Stimulated activated CD4-positive, alpha-beta T cell treated with anti-CD3 and anti-CD28 coated beads, Interleukin-15, amount 100 ng/mL, for 24 hours (primary cell): ENCODE measurements at places on chromosomes 5 and 9.
A peak's percentile ranks its signal among the peaks of the same experiment; 100 is the strongest.

- DNase-seq, result no peak
These were observed 116.1 kb downstream of the SEMA5A start for GRCh38 chr5:9429691-9430215.

DNA sequence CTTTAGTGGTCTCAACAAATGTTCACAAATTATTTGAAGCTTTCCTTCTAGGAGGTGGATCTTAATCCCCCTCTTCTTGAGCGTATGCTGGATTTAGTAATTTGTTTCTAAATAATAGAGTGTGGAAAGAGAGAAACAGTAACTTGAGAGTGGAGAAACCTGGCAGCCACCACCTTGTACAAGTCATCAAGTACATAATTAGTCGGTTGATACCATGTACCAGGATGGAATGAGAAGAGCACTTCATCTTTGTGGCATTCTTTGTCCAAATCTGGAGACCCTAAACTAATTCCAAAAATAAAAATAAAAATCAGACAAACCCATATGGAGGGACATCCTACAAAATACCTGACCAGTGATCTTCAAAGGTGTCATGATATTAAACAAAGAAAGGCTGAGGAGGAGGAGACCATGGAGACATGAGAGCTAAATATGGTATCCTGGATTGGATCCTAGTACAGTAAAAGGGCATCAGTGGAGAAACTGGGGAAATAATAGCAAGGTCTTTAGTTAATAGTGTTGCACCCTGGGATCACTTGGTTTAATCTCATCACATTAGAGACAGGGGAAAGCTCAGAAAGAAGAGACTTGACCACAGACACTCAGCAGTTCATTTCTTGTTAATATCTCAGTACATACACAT is 147.9 kb downstream of the ASTN2 start:
- DNase-seq, result no peak

DNA sequence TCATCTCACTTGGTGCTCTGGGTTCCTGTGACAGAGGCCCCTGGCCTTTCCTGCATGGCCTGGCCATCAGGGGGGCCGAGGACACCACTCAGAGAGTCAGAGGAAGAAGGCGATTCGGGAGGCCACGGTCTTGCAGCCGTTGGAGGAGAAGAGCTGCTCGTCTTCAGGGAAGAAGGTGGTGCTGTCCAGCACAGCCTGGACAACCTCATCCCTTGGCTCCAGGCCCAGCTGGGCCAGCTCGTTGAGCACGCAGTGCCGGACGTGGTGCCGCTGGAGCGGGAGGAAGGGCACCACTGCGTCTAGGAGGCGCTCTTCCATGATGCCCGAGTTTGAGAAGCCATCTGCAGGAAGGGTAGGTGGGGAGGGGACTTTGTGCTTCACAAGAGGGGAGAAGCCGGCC is 3.2 kb downstream of the TOR2A start:
- no peak for DNase-seq

- DNase-seq, result no peak
These were observed 2.9 kb upstream of the PTGS1 start for GRCh38 chr9:122367774-122368460.

GRCh38 chr9:83794051-83794450 is 23.5 kb downstream of the GKAP1 start:
- no peak for DNase-seq

- DNase-seq, result no peak
These were observed 106.6 kb upstream of the NMUR2 start for GRCh38 chr5:152511531-152512132.

DNA sequence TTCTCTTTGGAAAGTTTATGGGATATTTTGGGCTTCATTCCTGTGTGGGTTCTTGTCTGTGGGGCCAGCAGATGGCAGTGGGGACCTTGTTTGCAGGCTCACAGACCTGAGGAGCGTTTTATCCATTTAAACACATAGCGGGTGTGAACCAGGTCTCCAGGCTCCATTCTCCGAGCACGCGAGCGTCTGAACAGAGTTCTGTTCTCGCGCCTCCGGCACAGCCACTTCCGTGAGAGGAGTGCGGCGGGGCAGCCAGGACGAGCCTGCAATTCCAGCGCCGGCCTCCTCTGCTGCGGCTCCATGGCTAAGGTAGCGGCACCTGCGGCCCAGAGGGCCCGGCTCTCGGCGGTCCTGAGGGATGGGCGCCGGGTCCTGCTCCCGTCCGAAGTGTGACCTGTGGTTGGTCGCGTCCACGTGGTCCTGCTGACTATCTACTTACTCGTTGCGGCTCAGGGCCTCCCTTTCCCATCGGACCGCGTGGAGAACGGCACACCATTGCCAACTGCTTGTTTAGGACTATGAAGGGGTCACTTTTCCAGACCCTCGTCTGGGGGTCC is 7.3 kb downstream of the NRARP start:
- DNase-seq, result peak; percentile 41

DNA sequence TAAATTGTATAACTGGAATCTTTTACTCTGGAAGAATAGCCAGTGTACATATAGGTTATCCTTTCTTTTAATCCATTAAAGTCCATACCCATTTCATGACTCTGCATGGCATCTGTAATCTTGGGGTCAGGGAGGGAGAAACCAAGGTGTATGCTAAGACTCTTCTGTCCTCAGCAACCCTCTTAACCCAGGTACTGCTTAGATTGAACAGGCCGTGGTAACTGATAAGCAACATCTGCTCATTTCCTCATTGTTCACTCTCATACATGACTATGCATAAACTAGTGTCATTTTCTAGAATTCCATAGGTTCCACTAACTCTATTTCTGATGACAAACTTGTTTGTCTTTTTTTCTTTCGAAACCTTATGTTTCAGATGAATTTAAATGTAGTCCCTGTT is 69.3 kb upstream of the IFNE start:
- DNase-seq, result no peak

DNA sequence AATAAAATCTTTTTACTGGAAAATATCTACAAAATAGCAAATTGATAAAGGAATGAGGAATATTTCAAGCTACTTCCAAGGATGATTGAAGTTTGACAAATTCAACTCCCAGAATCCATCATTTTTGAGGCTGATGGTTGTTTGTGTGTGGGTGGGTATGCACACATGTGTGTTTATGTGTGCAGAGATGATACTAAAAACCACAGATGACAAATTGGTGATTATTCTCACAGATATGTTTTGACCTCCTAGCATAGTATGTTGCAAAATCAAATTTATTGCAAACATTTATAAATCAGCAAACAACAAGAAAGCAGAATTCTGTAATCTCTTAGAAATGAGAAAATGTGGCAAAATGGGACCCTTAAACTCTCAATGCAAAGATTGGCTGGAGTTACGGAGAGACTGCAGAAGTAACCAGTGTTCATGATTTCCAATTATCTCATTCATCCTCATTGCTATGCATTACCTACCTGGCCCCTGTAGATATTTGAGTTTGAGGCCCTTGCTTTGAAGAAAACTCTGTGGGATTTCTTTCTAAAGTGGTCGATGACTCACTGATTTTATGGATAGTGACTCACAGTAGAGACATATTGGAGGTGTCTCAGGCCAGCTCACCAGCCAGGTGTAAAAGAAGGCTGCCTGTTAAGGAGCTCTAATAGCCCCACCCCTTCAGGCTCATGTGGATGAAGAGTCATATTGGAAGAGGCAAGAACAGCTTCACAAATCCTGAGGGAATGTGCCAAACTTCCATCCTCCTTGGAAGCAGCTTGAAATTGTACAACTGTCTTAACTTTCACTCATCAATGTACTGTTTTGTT is 44.6 kb upstream of the TMC1 start:
- DNase-seq, result peak; percentile 53

GRCh38 chr5:35338157-35338453 is 107.8 kb upstream of the PRLR start:
- DNase-seq, result no peak

DNA sequence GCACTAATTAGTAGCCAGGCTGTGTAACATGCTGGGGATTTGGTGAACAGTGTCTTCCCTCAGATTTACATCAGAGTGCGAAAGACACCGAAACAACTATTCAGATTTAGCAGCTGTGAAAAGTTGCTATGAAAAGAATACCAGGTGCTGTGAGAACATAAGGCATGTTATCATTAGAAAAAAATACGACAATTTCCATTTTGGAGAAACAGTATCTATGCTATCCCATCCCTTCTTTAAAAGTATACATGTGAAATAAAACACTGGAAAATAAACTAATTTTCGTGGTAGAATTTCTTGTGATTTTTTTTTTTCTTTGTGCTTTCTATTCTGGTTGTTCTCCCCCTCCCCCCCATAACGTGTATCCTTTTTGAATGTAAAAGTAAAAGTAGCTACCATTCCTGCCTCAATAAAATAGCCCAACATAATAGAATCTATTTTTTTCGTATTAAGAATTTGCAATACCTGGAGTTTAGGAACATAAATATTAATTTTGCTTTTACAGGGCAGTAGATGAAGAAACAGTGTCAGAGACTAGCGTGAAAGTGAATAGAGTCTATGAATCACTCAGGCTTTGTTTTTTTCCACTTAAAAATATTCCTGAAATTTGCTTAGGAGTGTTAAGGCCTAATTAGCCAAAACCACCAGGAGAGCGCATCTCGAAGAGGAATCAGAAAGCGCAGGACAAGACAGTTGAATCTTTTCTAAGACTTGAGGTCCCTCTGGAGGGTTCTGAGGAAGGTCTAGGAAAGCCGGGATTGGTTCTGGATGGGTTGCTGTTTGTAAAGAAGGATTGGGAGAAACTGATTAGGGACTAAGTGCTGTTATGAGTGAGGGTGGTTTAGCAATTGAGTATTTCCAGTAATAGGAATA is 813 bp upstream of the SLU7 start:
- no peak for DNase-seq

DNA sequence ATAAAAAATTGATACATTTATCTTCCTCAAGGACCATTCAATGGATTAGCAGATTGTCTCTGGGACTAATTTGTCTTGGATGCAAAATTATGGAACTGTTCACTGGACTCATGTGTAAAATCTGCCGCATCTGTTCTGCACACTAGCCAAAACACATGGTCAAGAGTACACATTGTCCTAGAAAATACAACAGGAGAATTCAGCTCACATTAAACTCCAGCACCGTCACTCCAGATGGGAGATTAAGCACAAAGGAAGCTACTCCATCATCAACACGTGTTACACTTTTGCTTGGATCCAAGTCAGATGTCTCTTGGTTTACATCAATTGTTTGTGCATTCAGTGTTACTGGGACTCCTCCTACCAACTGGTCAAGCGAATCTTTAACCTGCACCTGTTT is 28.8 kb downstream of the C5 start:
- DNase-seq, result no peak

DNA sequence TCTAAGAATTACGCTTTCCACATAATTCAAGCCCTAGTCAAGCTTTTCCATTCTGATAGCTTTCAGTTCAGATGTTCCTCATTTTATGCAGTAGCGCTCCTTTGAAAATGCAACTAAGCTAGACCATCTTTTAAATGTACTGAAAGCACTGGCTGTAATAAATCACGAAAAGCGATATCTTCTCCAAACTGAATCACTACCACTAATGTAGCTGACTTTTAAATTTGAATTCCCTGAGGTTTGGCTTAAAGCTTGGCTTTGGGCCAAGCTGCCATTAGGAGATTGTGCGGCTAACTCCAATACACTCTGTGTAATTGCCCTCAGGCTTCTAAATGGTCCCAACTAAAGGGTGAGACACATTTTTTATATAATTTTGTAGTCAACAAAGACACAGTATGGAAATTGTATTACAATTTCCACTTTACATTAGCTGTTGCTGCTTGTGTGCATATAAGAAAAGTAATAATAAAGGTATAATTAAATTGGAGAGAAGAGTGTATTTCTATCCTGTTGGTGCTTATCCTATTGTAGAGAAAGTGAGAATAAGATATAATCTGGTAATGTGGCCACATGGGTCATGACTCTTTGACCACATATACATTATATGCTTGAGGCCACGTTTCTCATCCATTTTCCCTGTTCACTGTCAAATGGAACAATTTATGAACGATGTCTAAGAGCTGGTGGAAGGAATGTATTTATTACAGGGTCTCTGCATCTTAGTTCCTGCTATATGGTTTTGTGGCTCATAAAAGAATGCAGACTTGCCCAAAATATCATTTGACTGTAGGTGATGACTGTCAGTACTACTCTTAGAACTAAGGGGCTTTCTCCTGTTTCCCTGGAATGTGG is 118.7 kb upstream of the TAF11L2 start:
- DNase-seq, result no peak

DNA sequence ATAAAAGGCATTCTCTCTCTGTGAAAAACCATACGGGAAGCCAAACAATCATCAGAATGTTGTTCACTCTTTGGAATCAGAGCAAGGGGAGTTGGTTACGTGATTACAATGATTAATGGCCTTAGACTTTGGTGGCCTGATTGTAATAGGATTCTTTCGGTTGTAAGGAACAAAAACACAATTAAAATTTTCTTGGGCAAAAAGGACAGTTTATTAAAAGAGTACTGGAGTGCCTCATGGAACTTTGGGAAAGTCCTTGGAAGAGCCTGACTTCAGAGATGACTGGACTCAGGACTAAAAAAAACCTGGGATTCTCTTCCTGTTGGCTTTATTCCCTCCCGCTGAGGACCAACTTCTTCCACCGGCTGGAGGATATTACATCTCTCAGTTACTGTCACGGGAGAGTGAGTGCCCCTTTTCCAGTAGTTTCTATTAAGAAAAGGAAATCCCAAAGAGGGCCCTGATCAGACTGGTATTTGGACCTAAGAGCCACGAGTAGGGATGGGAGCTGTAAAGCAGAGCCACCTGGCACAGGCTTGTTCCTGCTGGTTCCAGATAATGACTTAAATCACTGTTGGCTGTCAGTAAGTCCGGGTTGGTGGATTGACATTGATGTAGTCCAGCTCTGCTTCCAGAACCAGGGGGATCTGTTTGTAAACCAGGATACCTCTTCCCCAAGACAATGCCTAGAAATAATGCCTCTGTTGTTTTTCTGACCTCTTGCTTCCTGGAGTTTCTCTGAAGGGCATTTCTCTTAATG is 53.9 kb downstream of the CFAP95 start:
- no peak for DNase-seq

DNA sequence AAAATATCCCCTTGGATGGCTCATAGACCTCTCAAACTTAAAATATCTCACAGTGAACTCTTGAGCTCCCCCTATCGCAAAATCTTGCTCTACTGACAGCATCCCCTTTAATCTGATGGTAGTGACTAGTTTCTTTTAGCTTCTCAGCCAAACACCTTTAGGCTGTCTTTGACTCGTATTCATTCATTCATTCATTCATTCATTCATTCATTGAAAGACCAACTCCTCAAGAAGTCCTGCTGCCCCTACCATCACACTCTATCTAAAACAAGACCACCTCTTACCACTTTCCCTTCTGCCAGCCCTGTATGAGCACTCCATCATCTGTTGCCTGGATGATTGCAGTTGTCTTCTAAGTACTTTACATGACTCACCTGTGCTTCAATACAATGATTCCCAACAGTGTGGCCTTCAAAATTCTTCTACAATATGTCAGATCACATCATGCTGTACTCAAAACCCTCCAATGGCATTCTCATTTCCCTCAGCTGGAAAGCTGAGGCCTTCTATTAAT is 46.8 kb downstream of the ITGA2 start:
- DNase-seq, result no peak

- DNase-seq, result peak; percentile 53
These were observed 95.7 kb downstream of the KCNT1 start for GRCh38 chr9:135797507-135798262.
